ENCODE measurements at places on chromosomes 11 and 22.

GRCh38 chr11:18778468-18778867, 13.1 kb downstream of the PTPN5 start:
- no peak for DNase-seq

DNA sequence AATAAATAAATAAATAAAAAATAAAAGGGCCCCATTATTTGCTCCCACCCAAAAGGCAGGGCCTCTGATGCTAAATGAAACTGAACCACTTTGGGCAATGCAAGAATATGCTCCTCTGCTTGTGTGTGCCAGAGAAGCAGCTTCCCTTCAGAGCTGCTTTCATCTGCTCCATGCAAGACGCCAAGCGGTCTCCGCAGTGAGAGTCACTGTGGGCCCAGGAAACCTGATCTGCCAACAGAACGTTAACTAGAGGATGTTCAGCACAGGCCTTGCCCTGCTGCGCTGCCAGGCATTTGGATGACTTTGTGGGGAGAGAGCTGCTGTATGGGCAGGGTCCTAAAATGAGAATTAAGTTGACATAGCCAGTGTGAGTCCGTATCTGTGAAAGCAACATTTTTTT, 43.7 kb upstream of the APOA1 start:
- DNase-seq = no peak

- DNase-seq = no peak
Measured at GRCh38 chr22:39214006-39214382, 30.8 kb downstream of the PDGFB start.

DNA sequence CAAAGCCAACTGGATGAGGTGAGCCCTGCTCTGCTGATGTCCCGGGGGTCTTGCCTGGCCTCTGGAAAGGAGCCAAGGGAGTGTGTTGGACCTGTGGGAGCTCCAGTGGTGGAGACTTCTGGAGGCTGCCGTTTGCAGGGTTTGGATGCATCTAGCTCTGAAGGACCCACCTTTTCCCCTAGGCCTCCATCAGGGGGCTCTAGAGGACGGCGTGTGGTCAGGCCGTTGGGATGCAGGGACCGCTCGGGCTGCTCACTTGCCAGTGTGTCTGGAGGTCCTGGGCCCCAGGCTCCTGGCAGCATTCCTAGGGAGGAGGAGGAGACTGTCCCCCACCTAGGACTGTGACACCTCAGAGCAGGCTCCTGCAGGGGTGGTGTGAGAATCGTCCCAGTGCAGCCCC, 58.3 kb downstream of the PRDM11 start:
- no peak for DNase-seq

- DNase-seq = no peak
Measured at GRCh38 chr22:50529416-50529896, 356 bp downstream of the TYMP start.

- peak; percentile 33 for DNase-seq
Measured at GRCh38 chr11:91804042-91804441, 420.6 kb upstream of the FAT3 start.

DNA sequence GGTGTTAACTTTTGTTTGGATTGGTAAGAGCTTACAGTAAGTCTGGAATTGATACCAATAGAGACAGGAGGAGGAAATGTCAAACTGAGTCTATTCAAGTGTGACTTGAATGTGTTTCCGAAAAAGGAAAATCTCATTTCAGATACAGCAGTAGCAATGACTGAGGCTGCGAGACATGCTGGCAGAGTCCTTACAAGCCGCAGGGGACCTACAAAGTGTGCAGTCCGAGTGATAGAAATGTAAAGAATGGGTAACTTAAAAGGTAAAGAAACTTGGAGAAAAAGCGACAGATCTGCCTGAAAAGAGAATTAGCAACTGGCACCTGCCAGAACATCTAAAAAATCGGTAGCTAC, 444 bp downstream of the CWF19L2 start:
- no peak for DNase-seq

DNA sequence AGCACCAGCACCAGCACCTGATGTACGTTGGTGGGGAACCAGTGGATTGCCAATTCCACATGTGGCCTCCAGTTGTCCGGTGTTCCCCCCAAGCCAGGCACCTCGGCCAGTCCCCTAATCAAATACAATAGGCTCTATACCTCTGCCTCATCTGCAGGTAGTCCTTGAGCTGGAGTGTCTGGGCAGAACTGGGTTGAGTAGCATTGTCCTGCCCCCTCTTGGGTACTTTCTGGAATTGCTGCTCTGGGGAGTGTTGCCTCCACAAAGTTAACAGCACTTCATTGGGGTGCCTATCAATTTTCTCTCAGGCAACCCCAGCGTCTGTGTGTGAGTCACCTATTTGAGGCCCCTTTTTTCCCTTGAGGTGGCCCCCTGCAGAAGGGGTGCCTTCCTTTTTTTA, 413.0 kb upstream of the LARGE1 start:
- no peak for DNase-seq

- DNase-seq = no peak
Measured at GRCh38 chr11:123261345-123262106, 66.5 kb upstream of the CLMP start.

Measured in skeletal muscle cell (primary cell).